ENCODE measurements at places on chromosomes 16 and 17.

DNA sequence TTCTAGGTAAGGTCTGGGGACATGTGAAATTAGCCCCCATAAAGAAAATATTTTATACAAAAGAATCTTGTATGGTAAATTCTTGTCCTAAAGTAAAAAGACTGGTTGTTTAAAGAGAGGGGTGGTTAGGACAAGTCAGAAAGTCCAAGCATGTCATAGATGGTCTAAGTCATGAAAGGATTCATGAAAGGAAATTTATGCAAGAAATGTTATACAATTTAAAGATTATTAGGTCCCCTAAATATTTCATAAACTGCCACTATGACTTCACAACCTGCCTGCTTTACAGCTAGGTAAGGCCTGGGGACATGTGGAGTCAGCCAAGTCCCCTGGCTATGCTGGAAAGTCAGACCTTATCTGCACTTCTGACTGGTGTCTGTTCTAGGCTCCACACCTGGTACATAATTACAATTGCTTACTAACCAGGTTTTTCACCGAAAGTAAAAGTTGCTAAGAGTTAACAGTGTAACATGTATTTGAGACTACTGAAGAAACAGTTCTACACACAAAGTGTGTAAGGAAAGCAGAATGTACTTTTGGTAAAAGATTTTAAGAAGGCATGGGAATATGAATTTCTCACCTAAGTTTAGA lies 17.0 kb downstream of the N4BP1 start:
- H3K27me3 ChIP-seq: no peaks in the 10 kb centered on the region
- peaks cover 31% of the 10 kb centered on the region for H3K4me1 ChIP-seq
- H3K27ac ChIP-seq: no peak overlapping the region
- peaks cover 24% of the 10 kb centered on the region for H3K36me3 ChIP-seq
- H3K4me3 ChIP-seq: no peak overlapping the region

- H3K36me3 ChIP-seq: peaks cover 22% of the 10 kb centered on the region
- DNase-seq: no peak
- no peak overlapping the region for H3K4me3 ChIP-seq
- H3K27ac ChIP-seq: no peak overlapping the region
- no peaks in the 10 kb centered on the region for H3K4me1 ChIP-seq
- H3K27me3 ChIP-seq: no peaks in the 10 kb centered on the region
Observed at GRCh38 chr16:62977876-62978275, 941.6 kb upstream of the CDH8 start.

GRCh38 chr16:57023541-57024249 lies 34.3 kb downstream of the NLRC5 start:
- peaks cover 93% of the 10 kb centered on the region for H3K4me1 ChIP-seq
- H3K27me3 ChIP-seq: no peaks in the 10 kb centered on the region
- H3K27ac ChIP-seq: peak overlapping the region; percentile 97
- peak overlapping the region; percentile 76 for H3K4me3 ChIP-seq
- H3K36me3 ChIP-seq: peaks cover 86% of the 10 kb centered on the region
- peak; percentile 88 for DNase-seq

DNA sequence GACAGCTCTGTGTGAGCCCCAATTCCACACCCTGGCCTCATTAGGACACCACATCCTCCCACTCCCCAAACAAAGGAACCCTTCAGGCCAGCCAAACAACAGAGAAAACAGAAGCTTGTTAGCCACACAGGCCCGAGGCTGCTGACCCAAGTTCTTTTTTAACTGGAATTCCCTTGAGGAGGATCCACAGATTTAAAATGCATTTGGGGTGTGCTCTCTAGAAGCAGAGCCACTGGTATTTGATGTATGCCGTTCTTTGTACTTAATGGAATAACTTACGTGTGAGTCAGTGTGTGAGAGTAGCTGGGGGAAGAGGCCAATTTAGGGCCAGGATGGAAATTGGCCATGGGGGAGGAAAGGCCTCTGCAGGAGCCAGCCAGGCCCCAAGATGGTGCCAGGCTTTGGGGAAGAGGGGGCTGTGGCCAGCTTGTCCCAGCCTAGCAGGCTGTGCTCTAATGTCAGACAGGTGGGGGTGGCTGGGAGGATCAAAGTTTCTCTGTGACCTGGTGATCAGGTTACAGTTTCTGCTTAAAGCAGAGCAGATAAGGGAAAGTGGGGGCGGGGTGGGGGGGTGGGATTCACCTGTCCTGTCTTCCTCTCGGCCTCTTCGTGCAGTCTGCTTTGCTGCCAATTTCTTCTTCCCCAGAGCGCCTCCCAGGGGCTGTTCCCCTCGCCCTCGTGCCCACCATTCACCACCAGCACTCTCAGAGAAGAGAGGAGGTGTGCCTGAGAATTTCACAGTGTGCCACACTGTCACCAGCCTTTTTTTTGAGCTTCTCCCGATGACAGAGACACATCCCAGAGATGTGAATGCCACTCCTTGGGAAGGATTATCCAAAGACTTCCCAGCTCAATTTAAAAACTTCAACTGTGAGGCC lies 50.8 kb downstream of the TOM1L2 start:
- H3K27me3 ChIP-seq: no peaks in the 10 kb centered on the region
- no peak overlapping the region for H3K4me3 ChIP-seq
- peaks cover 25% of the 10 kb centered on the region for H3K4me1 ChIP-seq
- H3K36me3 ChIP-seq: no peaks in the 10 kb centered on the region

GRCh38 chr17:63716426-63716825 lies 16.5 kb upstream of the LIMD2 start:
- no peak for DNase-seq
- H3K27ac ChIP-seq: peak overlapping the region; percentile 65
- H3K4me3 ChIP-seq: no peak overlapping the region
- H3K27me3 ChIP-seq: no peaks in the 10 kb centered on the region

DNA sequence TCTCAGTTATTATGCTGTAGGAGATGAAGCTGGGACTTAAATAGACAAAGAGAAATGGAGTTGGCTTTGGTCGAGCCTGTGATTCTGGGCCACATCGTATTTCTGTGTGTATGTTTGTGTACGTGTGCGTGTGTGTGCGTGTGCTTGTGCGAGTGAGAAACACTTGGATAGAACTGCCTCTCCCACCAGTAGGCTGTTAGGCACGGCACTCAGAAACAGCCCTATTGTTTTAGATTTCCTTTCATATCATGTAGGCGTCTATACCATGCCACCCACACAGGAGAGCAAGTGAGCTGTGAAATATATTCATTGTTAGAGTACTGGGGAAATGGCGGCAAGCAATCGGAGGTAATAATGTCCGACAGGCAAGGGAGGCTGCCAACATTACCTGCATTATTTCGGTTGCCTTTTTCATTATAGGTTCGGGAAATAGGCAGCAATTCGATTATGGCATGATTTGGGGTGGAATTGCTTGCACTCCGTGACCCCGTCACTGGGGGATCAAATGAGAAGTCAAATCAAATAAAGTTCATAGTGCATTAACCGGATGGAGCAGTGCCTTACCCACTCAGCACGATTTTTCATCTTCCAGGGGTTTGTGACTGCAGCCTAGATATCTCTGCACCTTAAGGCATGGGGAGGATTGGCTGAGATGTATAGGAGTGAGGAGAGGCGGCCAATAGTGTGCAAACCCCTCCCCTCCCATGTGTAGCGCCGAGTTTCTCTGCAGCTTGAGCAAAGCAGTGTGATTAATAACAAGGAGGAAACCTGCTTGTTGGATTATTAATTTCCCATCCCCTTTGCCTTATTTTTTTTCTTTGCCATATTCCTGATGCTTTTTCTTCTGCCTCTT lies 89.6 kb downstream of the RBFOX1 start:
- no peaks in the 10 kb centered on the region for H3K27me3 ChIP-seq
- H3K4me3 ChIP-seq: no peak overlapping the region
- H3K27ac ChIP-seq: no peak overlapping the region
- no peaks in the 10 kb centered on the region for H3K36me3 ChIP-seq
- H3K4me1 ChIP-seq: no peaks in the 10 kb centered on the region

- H3K36me3 ChIP-seq: no peaks in the 10 kb centered on the region
- no peaks in the 10 kb centered on the region for H3K4me1 ChIP-seq
- no peak overlapping the region for H3K27ac ChIP-seq
- H3K4me3 ChIP-seq: no peak overlapping the region
- no peak for DNase-seq
Observed at GRCh38 chr17:31807846-31808245, 51.2 kb downstream of the COPRS start.

- H3K36me3 ChIP-seq: no peaks in the 10 kb centered on the region
- peaks cover 9% of the 10 kb centered on the region for H3K27me3 ChIP-seq
- H3K27ac ChIP-seq: no peak overlapping the region
- H3K4me1 ChIP-seq: no peaks in the 10 kb centered on the region
Observed at GRCh38 chr16:75193265-75193650, 13.7 kb downstream of the CTRB2 start.

GRCh38 chr16:86664522-86665318 lies 86.4 kb downstream of the FOXL1 start:
- no peaks in the 10 kb centered on the region for H3K36me3 ChIP-seq
- no peak for DNase-seq
- H3K27me3 ChIP-seq: peaks cover 45% of the 10 kb centered on the region
- no peak overlapping the region for H3K4me3 ChIP-seq
- H3K27ac ChIP-seq: peak overlapping the region; percentile 87

GRCh38 chr16:21228361-21228872 lies 5.1 kb upstream of the ANKS4B start:
- H3K27ac ChIP-seq: no peak overlapping the region
- H3K27me3 ChIP-seq: peaks cover 40% of the 10 kb centered on the region
- no peak overlapping the region for H3K4me3 ChIP-seq
- no peaks in the 10 kb centered on the region for H3K4me1 ChIP-seq
- no peak for DNase-seq
- no peaks in the 10 kb centered on the region for H3K36me3 ChIP-seq

GRCh38 chr16:85173146-85173980 lies 61.1 kb upstream of the CIBAR2 start:
- no peak overlapping the region for H3K27ac ChIP-seq
- peaks cover 5% of the 10 kb centered on the region for H3K36me3 ChIP-seq
- peaks cover 4% of the 10 kb centered on the region for H3K4me1 ChIP-seq
- H3K4me3 ChIP-seq: peak overlapping the region; percentile 56
- peaks cover 71% of the 10 kb centered on the region for H3K27me3 ChIP-seq
- no peak for DNase-seq

- no peak for DNase-seq
- H3K27ac ChIP-seq: peak overlapping the region; percentile 76
- peak overlapping the region; percentile 71 for H3K4me3 ChIP-seq
- H3K36me3 ChIP-seq: no peaks in the 10 kb centered on the region
- H3K4me1 ChIP-seq: peaks cover 77% of the 10 kb centered on the region
Observed at GRCh38 chr17:21035406-21035805, 7.4 kb downstream of the USP22 start.

DNA sequence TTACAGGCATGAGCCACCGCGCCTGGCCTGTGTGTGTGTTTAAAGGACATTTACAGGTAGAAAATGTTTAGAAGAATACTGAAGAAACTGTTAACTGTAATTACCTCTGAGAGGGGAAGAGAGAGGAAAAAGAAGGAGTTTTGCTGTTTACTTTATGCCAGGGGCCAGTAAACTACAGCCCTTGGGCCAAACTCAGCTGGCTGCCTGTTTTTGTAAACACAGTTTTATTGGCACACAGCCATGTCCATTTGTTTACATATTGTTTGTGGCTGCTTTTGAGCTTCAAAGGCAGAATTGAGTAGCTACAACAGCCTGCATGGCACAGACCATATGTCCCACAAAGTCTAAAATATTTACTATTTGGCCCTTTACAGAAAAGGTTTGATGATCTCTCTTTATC lies 76.4 kb downstream of the GPR139 start:
- DNase-seq: no peak
- H3K27me3 ChIP-seq: peaks cover 3% of the 10 kb centered on the region
- no peak overlapping the region for H3K4me3 ChIP-seq

- no peak overlapping the region for H3K4me3 ChIP-seq
- DNase-seq: no peak
- no peaks in the 10 kb centered on the region for H3K4me1 ChIP-seq
- H3K36me3 ChIP-seq: no peaks in the 10 kb centered on the region
Observed at GRCh38 chr16:73006026-73006425, 41.9 kb downstream of the ZFHX3 start.

DNA sequence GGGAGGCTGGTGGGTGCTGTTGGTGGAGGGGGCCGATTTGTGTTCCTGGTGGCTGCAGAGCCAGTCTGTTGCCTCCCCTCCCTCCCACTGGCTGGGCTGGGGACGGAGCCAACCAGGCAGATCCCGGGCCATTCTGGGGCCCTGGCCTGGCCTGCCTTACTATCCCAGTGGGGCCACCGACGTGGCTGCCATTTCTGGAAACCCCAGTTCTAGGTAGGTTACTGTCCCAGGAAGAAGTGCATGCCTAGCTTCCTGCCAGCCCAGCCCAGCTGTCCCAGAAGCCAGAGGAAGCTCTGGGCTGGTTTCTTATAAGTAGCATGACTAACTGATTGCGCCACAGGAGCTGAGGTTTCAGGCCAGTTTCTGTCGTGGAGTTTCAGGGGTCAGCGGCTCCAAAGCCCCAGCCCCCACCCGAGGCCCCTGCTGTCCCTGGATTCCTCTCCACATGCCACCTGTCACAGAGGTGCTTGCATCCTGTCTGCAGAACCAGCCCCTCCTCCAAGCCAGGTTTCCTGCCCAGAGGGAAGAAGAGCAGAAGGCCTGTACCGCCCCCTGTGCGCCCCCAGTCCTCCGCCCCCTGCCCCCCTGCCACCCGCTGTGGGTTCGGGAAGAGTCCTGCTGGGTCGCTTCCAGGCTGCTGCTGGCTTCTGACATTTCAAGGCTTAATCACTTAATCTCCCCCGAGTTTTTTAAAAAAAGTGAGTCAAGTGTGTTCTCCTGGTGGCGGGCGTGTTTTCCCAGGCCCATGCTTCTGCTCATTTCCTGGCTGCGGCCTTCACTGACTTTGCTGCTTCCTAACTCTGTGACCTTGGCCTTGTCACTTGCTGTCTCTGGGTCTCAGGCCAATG lies 13.2 kb downstream of the IL4R start:
- H3K36me3 ChIP-seq: peaks cover 9% of the 10 kb centered on the region
- peak overlapping the region; percentile 84 for H3K27ac ChIP-seq
- peak overlapping the region; percentile 61 for H3K4me3 ChIP-seq
- DNase-seq: peak; percentile 35

GRCh38 chr17:34615326-34615725 lies 35.9 kb downstream of the TMEM132E start:
- no peaks in the 10 kb centered on the region for H3K36me3 ChIP-seq
- peaks cover 65% of the 10 kb centered on the region for H3K27me3 ChIP-seq
- DNase-seq: no peak
- no peak overlapping the region for H3K4me3 ChIP-seq
- H3K27ac ChIP-seq: no peak overlapping the region

DNA sequence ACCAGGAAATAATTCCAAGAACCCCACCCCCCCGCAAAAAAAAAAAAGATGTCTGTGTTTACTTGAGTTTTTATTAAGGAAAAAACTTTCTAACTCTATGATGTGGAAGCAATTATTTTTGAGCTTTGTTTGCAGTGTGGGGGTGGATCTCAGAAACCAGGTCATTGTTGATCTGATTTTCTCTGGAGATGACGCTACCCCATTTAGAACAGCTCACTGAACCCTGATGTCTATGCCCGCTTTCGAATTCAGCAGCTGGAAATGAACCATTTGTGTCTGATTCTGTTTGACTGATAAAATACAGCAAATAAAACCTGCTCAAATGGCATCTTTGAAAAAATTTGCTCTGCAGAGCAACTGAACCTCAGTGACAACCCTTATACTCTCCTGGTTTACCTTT lies 368.6 kb downstream of the GRIN2A start:
- H3K27ac ChIP-seq: no peak overlapping the region
- H3K27me3 ChIP-seq: no peaks in the 10 kb centered on the region
- no peak for DNase-seq
- no peaks in the 10 kb centered on the region for H3K36me3 ChIP-seq
- H3K4me1 ChIP-seq: no peaks in the 10 kb centered on the region
